ENCODE measurements at places on chromosomes 7 and 10.

DNA sequence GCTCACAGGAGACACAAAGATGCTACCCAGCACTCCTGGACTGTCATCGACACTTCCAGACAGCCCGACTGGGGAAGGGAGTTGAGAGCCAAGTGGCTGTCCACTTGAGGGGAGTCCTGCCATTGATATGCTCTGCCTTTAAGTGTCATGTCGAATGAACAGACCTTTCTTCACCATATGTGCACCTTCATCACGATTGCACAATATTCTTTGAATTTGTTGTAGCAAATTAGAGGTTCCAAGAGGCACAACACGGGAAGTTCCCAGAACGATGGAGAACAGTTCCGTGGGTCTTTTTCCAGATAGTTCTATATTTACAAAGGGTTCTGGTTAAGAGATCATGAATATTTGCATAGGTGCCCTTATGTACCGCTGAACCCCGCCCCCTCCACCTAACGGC lies 16.0 kb downstream of the SLC18A2 start:
- DNase-seq, result no peak

- DNase-seq, result no peak
Measured at GRCh38 chr10:102280397-102281101, 35.2 kb downstream of the GBF1 start.

DNA sequence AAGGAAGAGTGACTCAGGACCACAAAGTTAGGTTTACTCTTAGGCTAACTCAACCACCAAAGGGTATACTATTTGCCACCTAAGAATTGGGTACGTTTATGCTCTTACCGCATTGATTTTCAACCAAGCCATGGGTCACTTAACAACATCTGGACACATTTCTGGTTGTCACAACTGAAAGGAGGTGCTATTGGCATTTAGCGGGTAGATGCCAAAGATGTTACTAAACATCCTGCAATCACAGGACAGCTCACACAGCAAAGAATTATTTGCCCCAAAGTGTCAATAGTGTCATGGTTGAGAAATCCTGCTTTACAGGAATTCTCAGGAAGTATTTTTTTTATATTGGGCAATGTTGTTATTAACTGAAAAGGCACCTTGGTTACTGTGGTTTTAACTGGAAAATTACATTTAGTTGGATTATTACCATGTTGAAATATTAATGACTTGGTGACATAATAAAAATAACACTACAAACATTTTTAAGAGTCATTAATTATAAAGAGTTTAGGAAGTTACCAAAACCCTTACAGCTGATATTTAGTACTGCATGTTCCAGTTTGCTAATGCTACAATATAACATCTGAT lies 185.0 kb upstream of the TMEM196 start:
- DNase-seq, result peak; percentile 1

- DNase-seq, result peak; percentile 31
Measured at GRCh38 chr10:115432188-115432819, 339.1 kb downstream of the ATRNL1 start.

DNA sequence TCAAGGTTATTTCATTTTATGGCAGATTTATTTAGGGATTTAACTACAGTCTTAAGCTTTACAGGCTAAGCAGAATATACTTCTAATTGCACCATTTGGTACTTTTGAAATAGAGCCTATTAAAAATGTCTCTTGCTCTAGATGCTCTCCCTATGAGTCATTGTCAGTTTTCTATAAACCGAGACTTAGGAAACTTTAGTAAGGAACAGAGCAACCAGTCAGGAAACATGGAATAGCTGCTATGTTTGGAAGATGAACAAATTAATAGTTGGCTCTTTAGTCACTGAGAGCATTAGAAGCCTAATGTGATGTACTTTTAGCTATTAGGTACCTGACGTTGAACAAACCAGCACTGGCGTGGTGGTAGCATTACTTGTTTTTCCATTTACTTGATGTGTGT lies 35.3 kb downstream of the INPP5F start:
- no peak for DNase-seq

DNA sequence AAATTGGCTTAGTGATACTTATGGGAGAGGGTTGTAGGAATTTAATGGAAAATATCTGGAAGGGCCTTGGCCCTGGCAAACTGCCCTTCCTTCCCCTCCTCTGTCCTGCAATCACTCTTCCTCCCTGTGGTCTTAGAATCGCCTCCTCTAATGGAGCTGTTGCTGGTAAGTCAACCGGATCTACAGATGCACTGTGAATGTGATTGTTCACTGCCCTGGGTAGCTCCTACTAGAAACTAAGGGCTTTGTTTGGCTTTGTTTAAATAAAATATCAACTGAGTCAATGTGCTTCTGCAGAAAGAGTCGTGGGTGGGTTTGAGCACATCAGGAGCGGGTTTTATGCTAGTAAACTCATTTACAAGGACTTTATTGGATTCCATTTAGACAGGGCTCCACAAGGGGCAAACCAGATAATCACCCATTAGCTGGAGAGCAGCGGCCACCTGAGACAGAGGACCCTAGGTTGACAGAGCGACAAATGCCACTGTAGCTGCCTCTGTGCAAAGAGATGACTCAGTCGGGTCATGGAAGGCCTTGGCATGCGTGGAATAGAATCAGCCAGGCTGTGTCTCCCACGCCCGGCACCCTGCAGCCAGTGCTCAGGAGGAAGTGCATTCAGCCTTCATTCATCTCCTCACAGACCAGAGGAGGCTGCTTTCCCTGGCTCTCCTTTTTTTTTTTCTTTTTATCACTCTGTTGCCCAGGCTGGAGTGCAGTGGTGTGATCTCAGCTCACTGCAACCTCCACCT lies 97.9 kb downstream of the GAD2 start:
- no peak for DNase-seq
